ENCODE measurements at places on chromosomes 13 and 19.

- ATAC-seq, result no peak
Measured at GRCh38 chr19:16024266-16025107, 51.8 kb upstream of the TPM4 start.

DNA sequence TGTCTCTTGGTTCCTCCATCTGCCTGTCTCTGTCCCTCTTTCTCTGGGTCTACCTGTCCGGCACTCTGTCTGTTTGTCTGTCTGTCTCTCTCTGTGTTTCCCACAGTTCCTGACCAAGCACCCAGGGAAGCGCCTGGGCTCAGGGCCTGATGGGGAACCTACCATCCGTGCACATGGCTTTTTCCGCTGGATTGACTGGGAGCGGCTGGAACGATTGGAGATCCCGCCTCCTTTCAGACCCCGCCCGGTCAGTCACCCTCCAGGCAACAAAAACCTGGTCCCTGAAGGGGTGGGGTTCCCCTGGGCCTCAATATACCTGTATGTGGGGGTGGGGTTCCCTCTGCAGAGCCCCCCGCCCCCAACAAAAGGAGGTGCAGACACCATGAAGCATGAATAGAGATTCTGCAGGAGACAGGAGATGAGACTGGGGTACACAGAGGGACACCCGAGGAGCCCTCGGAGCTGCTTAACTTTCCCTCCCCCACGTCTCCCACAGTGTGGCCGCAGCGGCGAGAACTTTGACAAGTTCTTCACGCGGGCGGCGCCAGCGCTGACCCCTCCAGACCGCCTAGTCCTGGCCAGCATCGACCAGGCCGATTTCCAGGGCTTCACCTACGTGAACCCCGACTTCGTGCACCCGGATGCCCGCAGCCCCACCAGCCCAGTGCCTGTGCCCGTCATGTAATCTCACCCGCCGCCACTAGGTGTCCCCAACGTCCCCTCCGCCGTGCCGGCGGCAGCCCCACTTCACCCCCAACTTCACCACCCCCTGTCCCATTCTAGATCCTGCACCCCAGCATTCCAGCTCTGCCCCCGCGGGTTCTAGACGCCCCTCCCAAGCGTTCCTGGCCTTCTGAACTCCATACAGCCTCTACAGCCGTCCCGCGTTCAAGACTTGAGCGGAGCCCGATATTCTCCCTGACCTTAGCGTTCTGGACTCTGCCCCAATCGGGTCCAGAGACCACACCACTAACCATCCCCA, 2.6 kb upstream of the CACNG7 start:
- ATAC-seq, result no peak

- no peak for ATAC-seq
Measured at GRCh38 chr13:38223089-38223488, 126.6 kb upstream of the UFM1 start.

- no peak for ATAC-seq
Measured at GRCh38 chr19:49342291-49342721, 7.1 kb downstream of the CD37 start.

DNA sequence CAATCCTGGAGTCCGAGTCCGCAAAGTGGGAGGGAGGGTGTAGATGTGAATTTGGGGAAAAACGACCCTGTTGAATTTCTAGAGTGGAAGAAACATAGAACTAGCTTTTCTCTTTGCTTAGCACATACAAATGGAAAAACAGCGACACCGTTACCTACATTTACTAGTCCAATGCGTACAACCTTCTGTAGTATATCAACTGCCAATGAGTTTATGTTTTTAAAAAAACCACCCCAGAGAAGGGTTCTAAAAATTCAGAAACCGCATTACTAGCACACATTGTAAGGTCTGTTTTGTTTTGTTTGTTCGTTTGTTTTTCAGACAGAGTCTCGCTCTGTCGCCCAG, 332 bp upstream of the SUPT20H start:
- ATAC-seq, result no peak

GRCh38 chr19:40682431-40682964, 8.0 kb downstream of the NUMBL start:
- ATAC-seq, result no peak

- ATAC-seq, result no peak
Measured at GRCh38 chr13:100838387-100838786, 163.8 kb upstream of the TMTC4 start.

GRCh38 chr13:22050951-22051563, 380.2 kb downstream of the FGF9 start:
- no peak for ATAC-seq

- no peak for ATAC-seq
Measured at GRCh38 chr19:43620061-43621001, 902 bp upstream of the ZNF428 start.

GRCh38 chr13:51826606-51827005, 18.4 kb downstream of the TMEM272 start:
- peak; percentile 33 for ATAC-seq

- ATAC-seq, result no peak
Measured at GRCh38 chr19:51742789-51743188, 8.9 kb downstream of the FPR1 start.

- ATAC-seq, result no peak
Measured at GRCh38 chr13:34681405-34681955, 260.6 kb upstream of the NBEA start.

GRCh38 chr13:21979161-21979806, 308.4 kb downstream of the FGF9 start:
- no peak for ATAC-seq

- no peak for ATAC-seq
Measured at GRCh38 chr13:37695200-37695599, 96.6 kb upstream of the POSTN start.

GRCh38 chr19:36103842-36104552, 6.9 kb upstream of the OVOL3 start:
- no peak for ATAC-seq

DNA sequence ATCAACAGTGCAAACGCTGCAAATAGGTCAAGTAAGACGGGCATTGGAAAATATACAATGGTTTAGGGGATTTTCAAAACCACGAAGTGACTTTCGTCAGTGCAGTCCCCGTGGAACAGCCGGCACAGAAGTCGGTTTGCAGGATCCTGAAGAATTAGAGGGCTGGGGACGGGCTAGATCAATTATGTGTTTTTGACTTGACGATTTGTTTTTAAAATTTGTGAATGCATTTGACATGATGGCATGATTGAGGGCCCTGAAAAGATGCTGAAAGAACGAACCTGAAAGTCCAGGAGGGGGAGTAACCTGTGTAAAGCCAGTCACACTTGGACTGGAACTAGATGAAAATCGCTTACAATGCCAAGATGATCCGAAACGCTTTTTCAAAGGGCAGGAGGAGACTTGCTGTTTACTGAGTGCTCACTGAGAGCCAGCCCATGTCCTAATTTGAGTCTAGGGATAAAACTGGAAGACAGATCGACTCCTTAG, 8.9 kb upstream of the DGKH start:
- peak; percentile 8 for ATAC-seq

DNA sequence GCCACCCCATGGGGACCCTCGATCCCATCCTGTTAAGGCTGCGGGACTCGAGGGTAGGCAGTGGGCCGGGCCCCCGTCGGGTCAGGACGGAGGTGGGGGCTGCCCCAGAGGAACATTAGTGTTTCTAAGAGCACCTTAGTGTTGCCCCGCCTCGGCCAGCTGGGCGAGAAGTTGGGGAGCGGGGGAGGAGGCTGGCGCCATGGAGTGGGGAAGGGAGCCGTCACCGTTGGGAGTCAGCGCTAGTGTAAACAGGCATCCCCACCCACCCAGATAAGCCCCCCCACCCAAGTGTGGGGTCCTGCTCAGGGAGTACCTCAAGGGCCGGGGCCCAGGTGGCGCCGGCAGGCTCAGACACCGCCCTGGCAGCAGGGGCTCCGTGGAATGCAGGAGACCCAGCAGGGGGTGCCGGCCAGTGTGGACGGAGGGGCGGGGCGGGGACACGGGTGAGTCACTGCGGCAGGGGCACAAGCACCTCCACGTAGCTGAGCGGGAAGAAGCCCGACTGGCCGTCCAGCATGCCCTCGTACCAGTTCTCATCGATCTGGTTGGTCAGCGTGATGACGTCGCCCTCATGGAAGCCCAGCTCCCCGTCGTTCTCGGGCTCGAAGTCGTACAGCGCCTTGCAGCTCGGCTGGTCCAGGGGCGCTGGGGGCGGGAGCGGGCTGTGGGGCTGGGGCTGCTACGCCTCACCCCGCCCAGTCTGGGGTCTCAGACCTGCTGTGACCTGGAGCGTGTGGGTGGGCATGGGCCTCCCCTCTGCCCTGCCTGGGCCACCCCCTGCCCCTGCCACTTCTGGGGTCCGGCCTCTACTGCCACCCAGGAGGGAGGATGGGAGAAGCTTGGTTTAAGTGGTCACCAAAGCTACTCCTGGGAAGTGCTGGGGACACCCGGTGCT, 18.0 kb downstream of the MPND start:
- no peak for ATAC-seq

GRCh38 chr13:42656958-42657357, 83.0 kb downstream of the TNFSF11 start:
- no peak for ATAC-seq

GRCh38 chr13:27104606-27105005, 67.0 kb downstream of the USP12 start:
- no peak for ATAC-seq

DNA sequence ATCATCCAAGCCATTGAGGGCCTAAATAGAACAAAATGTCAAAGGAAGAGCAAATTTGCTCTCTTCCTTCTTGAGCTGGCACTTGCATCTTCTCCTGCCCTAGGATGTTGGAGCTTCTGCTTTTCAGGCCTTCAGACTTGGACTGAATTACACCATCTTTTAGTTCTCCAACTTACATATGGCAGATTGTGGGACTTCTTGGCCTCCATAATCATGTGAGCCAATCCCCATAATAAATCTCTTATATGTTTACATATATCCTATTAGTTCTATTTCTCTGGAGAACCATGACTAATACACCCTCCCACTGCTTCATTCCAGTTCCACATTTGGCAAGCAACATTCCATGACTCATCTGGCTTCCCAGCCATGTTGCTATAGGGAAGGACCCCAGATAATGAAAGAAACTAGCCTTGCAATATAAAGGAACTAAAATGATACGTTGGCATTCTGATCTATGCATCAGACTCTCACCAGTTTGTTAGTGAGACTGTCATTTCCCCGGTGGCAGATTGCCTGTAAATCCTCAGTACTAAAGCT, 11.0 kb upstream of the ACOD1 start:
- no peak for ATAC-seq

DNA sequence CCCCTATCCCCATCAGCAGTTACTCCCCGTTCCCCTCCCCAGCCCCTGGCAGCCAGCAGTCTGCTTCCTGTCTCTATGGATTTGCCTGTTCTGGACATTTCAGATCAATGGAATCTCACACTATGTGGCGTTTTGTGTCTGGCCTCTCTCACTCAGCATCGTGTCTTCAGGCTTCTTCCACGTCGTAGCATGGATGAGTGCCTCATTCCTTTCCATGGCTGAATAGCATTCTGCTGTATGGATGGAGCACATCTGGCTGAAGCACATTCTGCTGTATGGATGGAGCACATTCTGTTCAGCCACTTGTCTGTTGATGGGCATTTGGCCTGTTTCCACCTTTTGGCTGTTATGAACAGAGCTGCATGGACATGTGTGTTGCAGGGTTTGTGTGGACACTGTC, 29.5 kb downstream of the CRTC1 start:
- no peak for ATAC-seq

- ATAC-seq, result no peak
Measured at GRCh38 chr19:18345296-18345695, 4.9 kb downstream of the PGPEP1 start.

GRCh38 chr13:95596701-95597100, 44.2 kb downstream of the CLDN10 start:
- no peak for ATAC-seq

GRCh38 chr13:41802043-41802683, 158.7 kb downstream of the VWA8 start:
- no peak for ATAC-seq

GRCh38 chr13:96193728-96194310, 103.9 kb downstream of the HS6ST3 start:
- no peak for ATAC-seq

DNA sequence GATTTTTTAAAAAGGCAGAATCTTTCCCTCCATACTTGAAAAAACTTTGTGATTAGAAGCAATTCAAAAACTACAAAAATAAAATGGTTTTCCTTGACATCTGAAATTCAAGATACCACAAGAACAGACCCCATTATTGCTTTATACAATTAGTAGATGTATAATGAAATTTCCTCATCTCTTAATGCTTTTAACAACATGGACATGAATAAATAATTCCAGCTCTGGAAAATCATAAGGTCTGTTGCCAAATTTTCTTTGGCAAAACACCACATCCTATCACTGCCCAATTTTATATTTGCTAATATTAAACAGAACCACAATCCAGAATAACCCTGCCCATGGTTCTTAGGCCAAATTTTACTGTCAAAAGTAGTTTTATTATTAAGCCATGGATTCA, 1543.6 kb upstream of the MIR17HG start:
- ATAC-seq, result no peak

DNA sequence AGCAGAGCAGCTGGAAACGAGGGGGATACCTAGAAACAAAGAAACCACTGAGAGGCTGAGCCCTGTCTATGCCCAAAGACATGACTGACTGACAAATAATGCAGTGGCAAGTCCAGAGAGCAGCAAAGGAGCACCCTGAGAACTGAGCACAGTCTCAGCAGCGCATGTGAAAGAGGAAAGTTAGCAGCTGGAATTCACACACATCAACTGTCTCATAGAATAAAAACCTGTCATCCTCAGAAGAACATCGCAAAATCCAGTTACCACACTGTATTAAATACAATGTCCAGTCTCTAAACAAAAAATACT, 24.1 kb upstream of the DLEU7 start:
- no peak for ATAC-seq

DNA sequence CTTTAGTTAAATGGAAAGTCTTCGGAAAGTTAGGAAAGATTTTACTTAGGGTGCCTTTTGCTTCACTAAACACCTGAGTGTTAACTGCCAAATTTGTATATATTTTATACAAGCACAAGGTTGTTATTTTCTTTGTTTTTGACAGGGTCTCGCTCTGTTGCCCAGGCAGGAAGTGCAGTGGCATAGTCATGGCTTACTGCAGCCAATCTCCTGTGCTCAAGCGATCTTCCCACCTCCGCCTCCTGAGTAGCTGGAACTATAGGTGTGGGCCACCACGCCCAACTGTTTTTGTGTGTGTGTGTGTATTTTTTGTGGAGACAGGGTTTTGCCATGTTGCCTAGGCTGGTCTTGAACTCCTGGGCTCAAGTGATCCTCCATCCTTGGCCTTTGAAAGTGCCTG, 16.2 kb downstream of the KCTD4 start:
- ATAC-seq, result no peak

DNA sequence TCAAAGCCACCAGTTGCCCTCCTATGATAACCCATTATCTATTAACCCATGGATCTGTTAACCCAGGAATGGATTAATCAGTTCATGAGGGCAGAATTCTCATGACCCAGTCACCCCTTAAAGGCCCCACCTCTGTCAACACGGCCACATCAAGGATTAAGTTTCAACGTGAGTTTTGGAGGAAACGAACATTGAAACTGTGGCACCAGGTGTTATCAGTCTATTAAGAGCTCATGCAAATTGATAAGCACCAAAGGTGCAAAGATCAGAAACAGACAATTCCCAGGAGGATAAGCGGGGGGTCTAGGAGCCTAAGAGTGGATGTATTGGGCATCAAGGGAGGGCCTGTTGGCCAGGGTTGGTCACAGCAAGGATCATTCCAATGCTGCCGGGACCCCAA, 19.9 kb upstream of the ELAVL1 start:
- ATAC-seq, result no peak

GRCh38 chr19:41599175-41599966, 23.4 kb downstream of the CEACAM21 start:
- no peak for ATAC-seq
